ENCODE measurements at places on chromosomes 3 and 15. TPM values are rescaled to one million over a fixed set of nuclear protein-coding genes. Genes with fewer than 3 reads are reported as not detected.

- no peak for DNase-seq
Observed at GRCh38 chr3:19155375-19155774, 7.1 kb downstream of the KCNH8 start.

The TM4SF1 gene
- 0.80 TPM for total RNA-seq

GRCh38 chr3:143668924-143669790 is 179.1 kb downstream of the SLC9A9 start:
- DNase-seq: no peak

The LDHAL6B gene
- not detected for total RNA-seq

The LRTM1 gene
- not detected for total RNA-seq

- peak; percentile 94 for DNase-seq
Observed at GRCh38 chr3:49553692-49554632, at the start of gene BSN. Gene BSN (plus strand): TSS chr3:49554477. CDS start chr3:49554603, 126 bp downstream.

DNA sequence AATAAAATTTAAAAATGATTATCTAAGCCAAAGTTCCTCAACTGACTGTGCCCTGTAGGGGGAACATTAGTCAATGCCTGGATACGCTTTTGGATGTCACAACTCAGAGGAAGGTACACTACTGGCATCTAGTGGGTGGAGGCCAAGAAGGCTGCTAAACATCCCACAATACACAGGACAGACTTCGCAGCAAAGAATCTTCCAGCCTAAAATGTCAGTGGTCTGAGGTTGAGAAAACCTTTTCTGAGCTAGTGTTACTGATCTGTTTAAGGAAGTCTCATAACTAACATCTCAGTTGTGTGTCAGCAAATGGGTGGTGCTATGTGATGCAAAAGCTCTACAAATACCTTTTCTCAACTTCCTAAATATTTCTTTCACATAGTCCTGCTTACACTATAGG is 20.9 kb upstream of the LDHAL6B start:
- no peak for DNase-seq

The TNFSF10 gene
- not detected for total RNA-seq

The CATSPER2 gene
- total RNA-seq: 3.8 TPM

The PODXL2 gene
- total RNA-seq: 24.9 TPM

- DNase-seq: no peak
Observed at GRCh38 chr3:17092583-17092933, 207.8 kb downstream of the PLCL2 start.

The RLBP1 gene
- total RNA-seq: not detected

The A4GNT gene
- total RNA-seq: not detected

- no peak for DNase-seq
Observed at GRCh38 chr3:59210260-59210659, 160.4 kb upstream of the CFAP20DC start.

DNA sequence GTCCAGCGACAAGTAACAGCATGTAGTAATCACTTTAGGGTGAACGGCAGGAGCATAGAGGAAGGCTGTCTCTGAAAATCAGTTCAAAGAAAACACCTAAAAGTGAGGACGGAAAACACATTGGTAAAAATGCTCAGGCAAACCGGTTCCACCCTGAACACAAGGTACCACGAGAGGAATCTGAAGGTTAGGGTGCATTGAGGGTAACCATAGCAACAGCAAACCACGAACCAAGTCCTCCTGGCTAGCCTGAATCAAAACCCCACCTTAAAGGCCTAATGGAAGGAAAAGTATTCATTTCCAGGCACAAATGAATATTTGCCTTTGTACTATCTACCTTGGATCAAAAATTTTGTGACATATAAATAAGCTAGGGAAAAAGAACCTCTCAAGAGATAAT is 315.0 kb downstream of the OCA2 start:
- no peak for DNase-seq

The TGM5 gene
- total RNA-seq: not detected

The CAMP gene
- not detected for total RNA-seq

The PDIA5 gene
- 14.5 TPM for total RNA-seq
